ENCODE measurements at places on chromosomes 2 and 18.
A peak's percentile ranks its signal among the peaks of the same experiment; 100 is the strongest.

DNA sequence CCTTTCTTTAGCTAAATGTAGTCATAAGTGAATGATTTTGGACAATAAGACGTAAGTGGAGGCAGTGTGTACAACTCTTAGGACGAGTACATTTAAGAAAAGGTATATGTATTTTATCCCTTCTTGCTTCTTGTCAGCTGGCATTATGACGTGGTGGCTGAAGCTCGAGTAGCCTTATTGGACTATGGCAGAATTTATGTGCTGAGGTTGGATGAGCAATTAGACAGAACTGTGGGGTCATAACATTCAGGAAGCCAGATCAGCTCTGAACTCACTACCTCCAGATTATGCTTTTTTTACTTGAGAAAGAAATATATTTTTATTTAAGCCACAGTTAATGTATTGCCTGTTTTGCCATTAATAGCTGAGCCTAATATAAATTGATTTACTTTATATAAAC lies 661.5 kb downstream of the ERBB4 start:
- DNase-seq = no peak

- no peak for DNase-seq
Observed at GRCh38 chr2:67399144-67399543, 2.0 kb downstream of the ETAA1 start.

- no peak for DNase-seq
Observed at GRCh38 chr2:202172439-202173211, 65.8 kb downstream of the SUMO1 start.

GRCh38 chr18:32418148-32418547 lies 52.5 kb downstream of the GAREM1 start:
- DNase-seq = no peak

- DNase-seq = no peak
Observed at GRCh38 chr18:50806208-50806616, 13.6 kb downstream of the MRO start.

DNA sequence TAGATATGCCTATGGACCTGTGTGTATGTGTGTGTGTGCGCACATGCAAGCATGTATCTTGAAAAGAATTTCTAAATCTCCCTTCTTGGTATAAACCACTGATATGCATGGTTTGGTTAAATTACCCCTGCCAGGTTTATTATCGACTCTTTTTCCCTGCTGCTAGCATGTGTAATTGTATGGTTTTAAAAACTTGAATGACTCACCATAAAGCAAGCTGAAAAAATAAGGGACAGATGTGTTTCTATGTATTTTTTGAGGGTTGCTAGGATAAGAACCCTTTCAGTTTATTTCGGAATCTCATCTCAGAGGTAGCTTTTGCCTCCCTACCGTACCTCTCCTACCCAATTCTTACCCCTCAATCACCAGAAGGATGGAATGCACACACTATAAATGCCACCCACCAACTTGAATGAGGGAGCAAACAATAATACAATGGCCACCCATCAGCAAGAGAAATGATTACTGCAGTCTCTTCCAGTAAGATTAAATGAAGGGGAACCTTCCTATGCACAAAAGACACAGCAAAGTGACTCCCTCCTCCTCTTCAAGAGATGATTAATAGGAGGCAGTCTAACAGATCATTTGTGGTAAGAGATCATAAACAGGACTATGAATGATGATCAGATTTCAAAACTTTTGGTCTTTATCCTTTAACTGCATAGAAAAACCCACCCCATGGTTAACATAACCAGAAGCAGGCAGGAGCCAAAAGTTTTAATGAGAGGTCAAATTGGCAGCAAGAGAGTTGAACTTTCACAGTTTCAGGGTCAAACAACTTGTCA lies 357.2 kb downstream of the SATB2 start:
- DNase-seq = no peak

DNA sequence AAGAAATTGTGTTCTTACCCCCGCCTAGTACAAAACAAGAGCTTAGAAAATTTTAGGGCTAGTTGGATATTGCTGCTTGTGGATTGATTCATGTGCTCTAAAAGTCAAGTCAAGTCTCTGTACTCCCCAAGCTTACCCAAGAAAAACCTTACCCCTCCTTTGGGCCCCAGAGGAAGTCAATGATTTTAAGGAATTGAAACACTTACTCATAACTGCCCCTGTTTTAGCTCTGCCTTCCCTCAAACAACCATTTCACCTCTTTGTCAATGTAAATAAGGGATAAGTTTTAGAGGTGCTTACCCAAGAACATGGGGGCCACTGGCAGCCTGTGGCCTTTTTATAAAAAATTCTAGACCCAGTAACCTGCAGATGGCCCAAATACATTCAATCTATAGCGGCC lies 136.6 kb upstream of the RMP24 start:
- no peak for DNase-seq

DNA sequence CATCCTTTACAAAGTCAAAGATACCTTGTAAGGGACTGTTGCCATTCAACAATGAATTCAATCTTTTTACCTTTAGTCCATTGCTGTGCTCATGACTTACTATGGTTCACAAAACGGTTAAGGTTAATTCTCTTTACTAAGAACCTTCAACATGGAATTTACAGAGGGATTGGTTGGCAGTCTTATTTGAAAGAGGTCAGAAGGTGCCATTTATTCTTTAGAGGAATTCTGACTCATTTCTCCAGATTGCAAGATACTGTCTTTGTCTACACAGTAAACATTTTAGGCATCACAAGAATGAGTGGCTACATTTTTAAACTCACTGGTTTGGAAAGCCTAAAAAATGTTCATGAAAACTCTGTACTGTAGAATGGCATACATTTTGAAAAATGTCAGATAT lies 17.4 kb downstream of the KCNH7 start:
- DNase-seq = no peak

GRCh38 chr2:128301501-128301966 lies 17.1 kb downstream of the HS6ST1 start:
- DNase-seq = no peak

DNA sequence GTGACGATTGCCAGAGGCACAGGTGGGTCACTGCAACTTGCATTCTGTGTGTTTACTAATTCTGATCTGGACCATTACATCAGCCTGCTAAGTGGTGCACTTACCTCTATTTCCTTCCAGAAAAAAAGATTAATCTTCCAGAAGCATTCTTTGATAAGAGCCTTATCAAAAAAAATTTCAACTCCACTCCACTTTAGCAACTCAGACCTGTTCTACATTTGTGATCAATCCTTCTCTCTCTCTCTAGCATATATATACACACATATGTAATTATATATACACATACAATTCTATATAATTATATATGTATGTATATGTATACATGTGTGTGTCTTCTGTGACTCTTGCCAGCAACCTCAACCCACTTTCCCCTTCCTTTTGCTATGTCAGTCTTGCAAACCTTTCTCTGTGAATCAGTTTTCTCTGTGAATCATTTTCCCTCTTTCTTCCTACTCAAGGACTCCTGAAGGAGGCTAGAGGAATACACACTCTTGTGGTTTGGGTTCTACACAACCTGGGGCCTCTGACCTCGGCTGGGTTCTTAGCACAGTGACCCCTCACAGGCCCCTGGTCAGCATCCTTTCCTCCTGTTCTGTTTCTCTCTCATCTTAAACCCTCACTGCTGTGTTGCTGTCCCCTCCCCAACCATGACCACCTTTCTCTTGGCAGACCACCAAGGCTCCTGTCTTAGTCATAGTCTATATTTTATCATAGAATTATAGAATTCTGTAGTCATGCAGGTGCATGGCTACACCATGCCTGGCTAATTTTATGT lies 130.4 kb upstream of the PELI1 start:
- no peak for DNase-seq

DNA sequence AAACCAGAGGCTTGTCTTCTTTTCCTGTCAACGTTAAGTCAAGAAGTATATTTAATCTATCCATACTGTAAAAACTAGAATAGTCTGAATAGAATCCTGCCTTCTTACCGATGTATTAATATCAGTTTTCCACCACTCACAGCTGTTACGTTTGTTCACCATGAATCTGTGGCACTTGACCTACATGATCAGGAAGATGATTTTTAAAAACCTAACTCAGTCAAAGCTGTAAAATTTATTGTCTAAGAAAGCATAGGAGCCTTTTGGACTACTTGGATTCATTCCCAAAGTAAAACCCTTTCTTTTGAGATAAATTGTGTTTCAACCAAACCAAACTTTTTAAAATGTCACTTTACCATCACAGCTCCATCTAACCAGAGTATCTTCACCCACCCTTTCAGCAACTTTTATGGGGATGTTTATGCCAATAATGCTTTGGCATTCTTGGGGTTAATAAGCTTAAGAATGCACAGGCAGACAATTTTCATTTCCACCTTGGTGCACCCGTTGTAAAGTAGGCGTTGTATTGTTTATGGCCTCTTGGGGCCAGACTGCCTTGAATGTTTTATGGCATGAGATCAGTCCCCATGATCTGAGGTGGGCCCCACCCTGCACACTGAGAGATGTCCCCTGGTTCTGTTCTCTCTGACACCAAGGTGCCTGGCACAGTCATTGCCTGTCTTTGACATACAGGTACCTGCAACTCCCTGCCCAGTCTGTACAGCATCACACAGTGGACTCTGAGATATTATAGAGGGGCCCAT lies 176.2 kb upstream of the EPAS1 start:
- DNase-seq = no peak

DNA sequence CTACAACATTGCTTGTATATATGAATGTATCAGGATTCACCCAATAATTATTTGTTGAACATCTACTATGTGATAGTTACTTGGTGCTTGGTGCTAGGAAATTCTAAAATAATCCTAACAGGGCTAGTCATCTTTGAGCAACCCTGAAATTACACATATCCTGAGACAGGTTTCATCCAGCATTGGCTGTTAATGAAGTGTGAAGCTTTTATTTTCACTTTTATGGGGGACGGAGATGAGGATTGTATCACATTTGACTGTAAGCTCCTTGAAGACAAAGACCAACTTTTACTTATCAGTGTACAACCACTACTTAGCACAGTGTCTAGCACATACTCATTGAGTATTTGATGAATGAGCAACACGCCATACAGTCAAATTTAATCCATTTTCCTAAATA lies 6.8 kb upstream of the GALM start:
- no peak for DNase-seq

DNA sequence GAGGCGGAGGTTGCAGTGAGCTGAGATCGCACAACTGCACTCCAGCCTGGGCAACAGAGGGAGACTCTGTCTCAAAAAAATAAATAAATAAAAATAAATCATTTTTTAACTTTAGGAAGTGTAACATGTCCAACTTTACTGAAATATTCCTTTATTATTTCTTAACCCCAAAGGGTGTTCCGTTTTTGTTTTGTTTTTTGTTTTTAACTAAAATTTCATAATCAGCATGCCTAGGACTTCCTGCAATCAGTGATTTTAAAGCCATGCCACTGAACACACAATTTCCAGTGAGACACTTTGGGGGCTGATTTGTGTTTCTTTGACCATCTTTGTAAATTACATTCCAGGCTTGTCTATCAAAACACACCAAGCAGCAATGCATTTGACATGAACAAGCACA lies 7.1 kb downstream of the CATIP start:
- no peak for DNase-seq

- DNase-seq = no peak
Observed at GRCh38 chr2:236365258-236366048, 101.2 kb upstream of the ASB18 start.

- DNase-seq = no peak
Observed at GRCh38 chr18:34225218-34225553, 473 bp upstream of the NOL4 start.

GRCh38 chr18:34623557-34623956 lies 86.5 kb upstream of the DTNA start:
- DNase-seq = no peak

GRCh38 chr2:71743995-71744675 lies 290.8 kb downstream of the DYSF start:
- DNase-seq = no peak

DNA sequence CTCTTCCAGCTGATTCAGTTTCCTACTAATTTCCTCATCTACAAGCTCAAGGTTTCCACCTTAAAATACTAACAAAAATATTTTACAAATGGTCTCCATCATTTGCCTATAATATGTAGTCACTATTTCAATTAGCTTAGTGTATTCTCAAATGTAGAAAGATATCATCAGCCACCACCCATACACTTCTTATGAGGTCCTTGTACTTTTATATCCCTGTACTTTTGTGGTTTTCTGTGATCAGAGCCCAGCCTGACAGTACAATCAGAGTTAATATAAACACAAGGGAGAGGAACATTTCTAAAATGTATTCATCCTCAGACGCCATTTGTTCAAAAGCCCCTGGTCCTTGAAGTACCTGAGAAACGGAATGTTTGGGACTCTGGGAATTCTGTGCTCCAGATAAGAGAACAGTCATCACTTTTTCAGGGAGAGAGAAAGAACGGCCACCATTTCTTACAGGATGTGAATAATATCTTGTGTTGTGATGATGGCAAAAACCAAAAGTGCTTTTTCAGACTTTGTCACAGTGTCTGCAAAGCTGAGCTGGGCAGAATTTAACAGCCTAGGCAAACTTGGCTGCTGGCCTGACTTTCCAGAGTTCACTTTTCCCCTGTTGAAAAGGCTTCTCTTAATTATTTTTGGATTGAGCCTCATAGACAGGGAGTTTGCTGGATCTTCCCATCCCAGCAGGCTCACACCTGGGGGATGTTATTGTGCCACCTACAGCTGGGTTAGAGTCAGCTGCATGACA lies 361.7 kb upstream of the ACVR2A start:
- no peak for DNase-seq

GRCh38 chr2:170222842-170223241 lies 44.9 kb downstream of the MYO3B start:
- no peak for DNase-seq

DNA sequence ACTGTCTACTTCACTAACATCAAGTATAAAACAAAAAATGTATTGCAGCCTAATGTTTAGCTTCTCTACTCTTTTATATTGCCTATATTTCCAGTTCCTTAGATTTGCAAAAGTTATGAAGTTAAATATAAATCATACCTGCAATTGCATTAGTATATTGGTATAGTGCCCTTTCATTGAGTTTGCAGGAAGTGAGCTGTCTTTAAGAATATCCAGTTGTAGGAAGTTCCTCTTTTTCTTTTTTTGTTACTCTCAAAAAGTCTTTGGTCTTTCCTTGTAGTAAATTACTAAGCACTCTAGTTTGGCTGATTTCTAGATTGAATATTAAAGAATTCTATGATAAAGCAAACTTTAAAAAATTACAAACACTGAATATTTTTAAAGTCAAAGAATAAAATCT lies 71.3 kb upstream of the FN1 start:
- DNase-seq = peak; percentile 42

- no peak for DNase-seq
Observed at GRCh38 chr18:73839441-73839840, 308.2 kb downstream of the FBXO15 start.

GRCh38 chr2:60335533-60336237 lies 217.8 kb downstream of the BCL11A start:
- DNase-seq = no peak

GRCh38 chr2:113685471-113685870 lies 58.4 kb downstream of the RABL2A start:
- no peak for DNase-seq
